Kidney glomerular epithelial cell (primary cell): ENCODE measurements at places on chromosomes 16 and 17.

DNA sequence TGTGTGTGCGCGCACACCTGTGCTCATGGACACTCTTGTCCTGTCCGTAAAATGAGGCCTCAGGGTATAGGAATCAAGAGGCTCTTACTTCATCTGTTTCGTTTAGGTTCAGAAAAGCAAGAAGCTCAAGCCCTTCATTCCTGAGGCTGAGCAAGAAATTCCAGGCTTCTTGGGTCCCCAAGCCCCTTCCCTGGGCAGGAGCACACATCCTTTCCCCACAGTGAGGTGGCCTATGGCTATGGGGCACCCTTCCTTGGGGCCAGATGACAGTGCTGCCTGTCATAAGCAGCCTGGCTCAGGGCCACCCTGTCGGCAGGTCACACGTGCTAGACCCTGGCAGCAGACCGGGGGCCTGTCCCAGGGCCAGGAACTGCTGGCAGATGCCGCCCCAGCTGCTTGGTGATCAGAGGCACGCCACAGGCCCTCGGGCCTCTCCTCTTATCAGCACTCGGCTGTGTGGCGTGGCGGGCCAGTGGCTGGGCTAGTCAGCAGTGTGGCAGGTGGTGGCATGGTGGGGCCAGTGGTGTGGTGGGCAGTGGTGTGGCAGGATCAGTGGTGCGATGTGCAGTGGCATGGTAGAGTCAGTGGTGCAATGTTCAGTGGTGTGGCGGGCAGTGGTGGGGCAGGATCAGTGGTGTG, 50.2 kb downstream of the NKD1 start:
- no peak for DNase-seq

DNA sequence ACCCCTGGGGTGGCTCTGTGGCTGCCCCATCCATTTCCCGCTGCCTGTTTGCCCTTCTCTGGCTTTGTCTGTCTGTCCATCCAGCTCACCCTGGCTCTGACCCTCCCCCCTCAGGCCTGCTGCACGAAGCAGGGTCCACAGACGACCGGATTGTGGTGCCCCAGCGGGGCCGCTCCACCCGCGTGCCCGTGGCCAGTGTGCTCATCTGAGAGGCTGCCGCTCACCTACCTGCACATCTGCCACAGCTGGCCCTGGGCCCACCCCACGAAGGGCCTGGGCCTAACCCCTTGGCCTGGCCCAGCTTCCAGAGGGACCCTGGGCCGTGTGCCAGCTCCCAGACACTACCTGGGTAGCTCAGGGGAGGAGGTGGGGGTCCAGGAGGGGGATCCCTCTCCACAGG, 761 bp upstream of the LAT start:
- no peak for DNase-seq

DNA sequence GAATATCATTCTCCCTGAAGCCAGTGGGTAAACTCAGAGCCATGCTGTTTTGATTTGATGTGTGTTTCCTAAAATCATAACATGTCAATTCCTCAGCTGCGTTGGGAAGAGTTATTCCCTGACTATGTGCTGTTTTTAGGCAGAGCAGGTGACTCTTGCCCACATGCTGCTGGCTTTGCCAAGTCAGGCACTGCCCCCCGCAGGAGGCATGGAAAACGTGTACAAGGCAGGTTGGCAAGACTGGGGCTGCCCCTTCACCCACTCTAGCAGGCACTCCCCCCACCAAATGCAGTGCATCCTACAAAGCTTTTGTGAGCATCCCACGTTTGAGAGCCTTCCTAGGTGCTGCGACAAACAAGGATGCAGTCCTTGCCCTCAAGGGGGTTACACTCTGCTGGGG, 38.3 kb upstream of the NAT9 start:
- no peak for DNase-seq

DNA sequence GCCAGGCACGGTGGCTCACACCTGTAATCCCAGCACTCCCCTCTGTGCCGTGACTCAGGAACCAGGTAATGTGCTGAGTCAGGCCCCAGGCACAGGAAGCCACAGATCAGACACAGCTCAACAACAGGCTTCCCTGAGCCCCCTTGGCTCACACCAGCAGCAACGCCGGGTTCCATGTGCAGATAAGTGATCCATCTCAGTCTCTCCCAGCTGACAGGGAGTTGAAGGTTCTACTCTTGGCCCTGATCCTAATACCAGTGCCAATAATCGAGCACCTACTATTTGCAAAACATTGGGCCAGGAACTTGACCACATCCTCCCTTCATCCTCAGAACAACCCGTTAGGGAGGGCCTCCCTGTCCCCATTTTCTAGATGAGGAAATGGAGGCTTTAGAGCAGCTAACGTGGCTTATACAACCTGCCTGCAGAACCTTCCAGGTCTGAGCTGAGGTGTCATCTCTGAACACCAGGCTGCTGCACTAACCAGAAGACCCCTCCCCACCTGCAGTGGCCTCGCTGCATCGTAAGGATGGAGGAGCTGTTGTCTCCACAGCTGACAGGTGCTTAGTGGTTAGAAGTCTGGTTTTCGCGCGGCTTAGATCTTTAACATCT, 64.8 kb upstream of the AMZ2 start:
- DNase-seq = no peak

GRCh38 chr16:88920618-88921590, 54.4 kb upstream of the PABPN1L start:
- no peak for DNase-seq

GRCh38 chr17:14427900-14428647, 127.2 kb downstream of the HS3ST3B1 start:
- DNase-seq = no peak

- DNase-seq = no peak
These were observed 584 bp downstream of the TCAP start for GRCh38 chr17:39665642-39666224.

DNA sequence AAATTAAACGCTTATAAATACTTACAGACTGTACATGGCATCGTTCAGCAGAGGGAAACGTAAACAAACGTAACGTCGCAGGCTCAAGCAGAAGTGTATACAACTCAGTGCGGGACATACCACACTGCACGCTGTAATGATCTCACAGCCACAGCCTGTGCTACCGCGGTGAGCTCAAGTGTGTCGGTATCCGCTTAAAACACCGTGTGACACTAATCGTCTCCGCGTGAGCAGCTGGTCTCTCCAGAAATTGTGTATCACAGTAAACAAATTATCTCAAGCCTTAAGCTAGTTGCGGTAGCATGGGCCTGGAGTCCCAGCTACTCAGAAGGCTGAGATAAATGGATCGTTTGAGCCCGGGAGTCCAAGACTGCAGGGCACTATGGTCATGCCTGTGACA, 115.3 kb downstream of the ANKRD11 start:
- no peak for DNase-seq

DNA sequence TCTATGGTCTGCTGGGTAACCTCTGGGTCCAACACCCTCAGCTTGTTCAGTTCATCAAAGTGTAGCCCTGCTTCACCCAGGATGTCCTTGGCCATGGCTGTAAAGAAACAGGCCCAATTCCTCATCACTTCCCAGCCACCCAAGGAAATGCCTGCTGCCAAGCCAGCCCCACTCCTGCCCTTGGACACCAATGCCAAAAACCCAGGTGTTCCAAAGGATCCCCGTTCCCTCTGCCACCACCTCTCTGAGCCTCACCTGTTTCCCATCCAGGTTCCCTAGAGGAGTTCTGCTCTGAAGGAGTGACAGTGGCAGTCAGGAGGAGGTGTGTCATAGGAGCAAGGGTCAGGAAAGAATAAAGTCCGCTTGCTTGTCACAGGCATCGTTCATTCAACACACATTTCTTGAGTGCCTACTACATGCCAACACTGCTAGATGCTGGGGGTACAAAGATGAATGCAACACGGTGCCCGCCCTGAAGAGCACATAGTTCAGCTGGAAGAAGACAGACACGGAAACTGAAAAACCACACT, 3.3 kb downstream of the IFT20 start:
- no peak for DNase-seq
